NCI-H345 (cell line): ENCODE measurements at places on chromosomes 13 and 19.

GRCh38 chr19:48627865-48628314, 8.6 kb downstream of the SPHK2 start:
- DNase-seq: no peak

DNA sequence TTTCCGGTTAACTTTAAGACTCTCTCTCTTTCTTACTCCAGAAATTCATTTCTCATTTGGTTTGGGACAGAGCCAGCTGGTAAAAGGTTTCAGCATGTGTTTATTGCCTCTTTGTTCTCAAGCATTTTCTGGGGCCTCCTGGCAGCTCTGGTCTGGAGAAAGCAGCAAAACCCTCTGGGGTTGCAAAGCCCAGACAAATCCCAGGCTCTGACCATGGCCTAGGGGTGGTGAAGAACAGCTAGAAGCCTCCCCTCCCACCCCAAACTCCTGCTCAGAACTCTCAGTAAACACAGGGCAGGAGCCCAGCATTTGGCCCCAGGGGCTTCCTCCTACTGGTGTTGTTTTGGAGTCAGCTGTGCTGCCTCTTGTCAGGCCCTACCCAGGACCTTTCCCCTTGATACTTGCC, 124.2 kb upstream of the SERP2 start:
- no peak for DNase-seq

DNA sequence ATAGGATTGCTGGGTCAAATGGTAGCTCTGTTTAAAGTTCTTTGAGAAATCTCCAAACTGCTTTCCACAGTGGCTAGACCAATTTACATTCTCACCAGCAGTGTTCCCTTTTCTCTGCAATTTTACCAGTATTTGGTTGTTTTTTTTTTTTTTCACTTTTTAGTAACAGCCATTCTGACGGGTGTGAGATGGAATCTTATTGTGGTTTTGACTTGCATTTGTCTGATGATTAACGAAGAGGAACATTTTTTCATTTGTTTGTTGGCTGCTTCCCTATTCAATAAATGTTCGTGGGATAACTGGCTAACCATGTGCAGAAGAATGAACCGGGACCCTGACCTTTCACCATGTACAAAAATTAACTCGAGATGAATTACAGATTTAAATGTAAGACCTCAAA, 31.2 kb downstream of the CYP4F2 start:
- no peak for DNase-seq

- DNase-seq: no peak
Observed at GRCh38 chr19:50239921-50240590, 36.6 kb downstream of the MYH14 start.

DNA sequence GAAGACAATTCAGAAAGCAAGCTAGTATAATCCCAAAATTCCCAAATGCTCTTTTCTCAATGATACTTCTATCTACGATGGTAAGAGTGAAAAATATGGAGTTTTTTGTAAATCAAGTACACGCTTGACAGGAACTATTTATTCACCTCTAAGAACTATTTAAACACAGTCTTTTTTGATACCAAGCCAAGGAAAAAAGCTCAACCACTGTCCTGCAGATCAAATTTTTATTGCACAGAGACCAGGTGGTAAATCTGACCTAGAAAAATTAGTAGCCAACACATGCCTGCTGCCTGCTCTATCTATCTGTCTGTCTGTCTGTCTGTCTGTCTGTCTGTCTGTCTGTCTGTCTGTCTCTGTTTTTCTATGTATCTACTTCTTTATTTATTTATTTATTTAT, 292.2 kb downstream of the MZT1 start:
- DNase-seq: no peak

DNA sequence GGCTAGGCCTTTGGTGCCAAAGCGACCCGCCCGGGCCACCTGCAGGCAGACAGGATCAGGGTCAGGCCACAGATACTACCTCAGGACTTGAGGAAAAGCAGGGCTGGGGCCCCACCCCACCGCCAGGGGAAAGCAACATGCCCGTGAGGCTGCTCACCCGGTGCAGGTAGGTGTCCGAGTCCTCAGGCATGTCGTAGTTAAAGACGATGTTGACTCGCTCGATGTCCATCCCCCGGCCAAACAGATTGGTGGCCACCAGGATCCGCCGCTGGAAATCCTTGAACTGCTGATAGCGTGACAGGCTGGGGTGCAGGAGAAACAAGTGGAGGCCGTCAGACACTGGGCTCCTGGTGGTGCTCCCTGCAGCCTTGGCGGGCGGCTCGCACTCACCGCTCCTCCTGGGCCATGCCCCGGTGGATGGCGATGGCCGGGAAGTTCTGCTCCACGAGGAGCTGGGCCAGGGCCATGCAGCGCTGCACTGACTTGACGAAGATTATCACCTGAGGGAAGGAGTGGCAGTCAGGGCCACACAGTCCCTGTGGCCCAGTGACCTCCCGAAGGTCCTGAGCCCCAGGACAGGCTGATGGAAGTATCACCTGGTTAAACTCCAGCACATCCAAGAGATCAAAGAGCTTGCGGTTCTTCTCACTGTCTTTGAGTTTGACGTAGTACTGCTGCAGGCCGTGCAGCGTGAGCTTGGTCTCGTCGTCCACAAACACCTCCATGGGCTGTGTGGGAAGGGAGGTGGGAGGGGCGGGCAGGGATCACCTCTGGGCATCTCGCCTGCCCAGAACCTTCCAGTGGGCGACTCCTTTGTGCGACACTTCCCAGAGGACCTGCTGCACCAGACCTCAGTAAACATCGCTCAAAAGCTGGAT, 9.8 kb downstream of the DDX39A start:
- no peak for DNase-seq

DNA sequence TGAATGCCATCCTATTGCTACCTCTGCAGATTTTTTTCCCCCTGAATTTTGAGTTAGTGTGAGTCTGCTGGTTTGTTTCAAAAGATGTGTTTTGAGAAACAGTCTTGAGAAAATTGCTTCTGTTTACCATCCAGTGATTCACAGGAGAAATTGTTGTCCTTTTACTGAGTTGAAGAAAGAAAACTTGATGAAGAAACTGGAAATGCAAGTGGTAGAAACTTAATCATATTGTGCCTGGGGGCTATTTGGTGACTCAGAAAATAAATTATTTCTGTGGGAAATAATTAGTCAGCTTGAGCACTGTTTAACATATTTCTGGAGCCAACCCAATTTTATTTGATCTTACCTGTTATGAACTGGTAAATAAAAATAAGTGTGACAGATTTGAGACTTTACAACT, 35.4 kb downstream of the PAN3 start:
- DNase-seq: no peak

GRCh38 chr13:99859178-99860177, 112.1 kb downstream of the ZIC5 start:
- no peak for DNase-seq

- DNase-seq: no peak
Observed at GRCh38 chr19:33296488-33296971, 5.8 kb downstream of the CEBPA start.

- DNase-seq: no peak
Observed at GRCh38 chr19:49639401-49640112, 386 bp downstream of the RRAS start.

DNA sequence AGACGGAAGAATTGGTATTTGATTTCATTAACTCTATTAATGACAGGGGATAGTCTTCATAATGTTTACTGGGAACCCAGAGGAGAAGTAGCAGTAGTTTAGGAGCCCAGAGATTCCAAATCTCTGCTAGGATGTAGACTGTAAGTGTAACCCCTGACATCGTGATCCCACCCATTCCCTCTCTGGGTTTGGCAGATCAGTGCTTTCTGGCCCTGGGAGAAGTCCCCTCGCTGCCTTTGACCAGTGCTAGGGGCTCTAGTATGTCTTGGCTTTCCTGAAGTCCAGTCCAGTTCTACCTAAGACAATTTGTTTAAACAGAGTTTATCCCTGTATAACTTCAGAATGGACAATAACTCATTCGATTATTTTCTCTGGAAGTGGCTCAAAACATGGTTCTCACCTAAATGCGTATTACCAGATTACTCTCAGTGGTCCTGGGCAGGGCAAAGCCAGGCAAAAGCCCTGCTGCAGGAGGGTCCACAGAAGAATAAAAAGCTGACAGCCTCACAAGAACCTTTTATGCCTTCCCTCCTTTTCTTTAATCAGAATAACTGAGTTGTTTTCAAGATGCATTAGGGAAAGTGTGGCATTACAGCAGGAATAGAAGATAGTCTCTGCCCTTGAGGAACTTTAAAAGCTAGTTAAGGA, 11.8 kb downstream of the KLF5 start:
- no peak for DNase-seq

GRCh38 chr19:41740415-41741243, 14.7 kb upstream of the CEACAM6 start:
- DNase-seq: no peak

DNA sequence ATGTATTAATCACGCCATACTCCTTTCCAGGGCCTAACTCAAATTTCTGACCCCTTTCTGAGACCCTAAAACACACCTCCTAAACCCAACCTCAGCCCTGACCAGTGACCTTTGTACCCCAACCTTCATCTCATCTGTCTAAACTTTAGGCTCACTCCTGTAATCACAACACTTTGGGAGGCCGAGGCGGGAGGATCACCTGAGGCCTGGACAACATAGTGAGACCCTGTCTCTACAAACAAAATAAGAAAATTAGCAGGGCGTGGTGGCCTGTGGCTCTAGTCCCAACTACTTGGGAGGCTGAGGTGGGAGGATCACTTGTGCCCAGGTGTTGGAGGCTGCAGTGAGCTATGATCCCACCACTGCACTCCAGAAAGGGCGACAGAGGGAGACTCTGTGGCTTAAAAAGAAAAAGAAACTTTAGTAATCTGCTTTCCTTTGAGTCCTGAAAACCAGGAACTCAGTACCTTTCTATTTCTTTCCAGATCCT, 4.7 kb downstream of the RTN2 start:
- DNase-seq: no peak

- no peak for DNase-seq
Observed at GRCh38 chr19:2387367-2388288, 27.6 kb downstream of the TMPRSS9 start.

GRCh38 chr13:112325142-112325808, 50.9 kb upstream of the SPACA7 start:
- no peak for DNase-seq

DNA sequence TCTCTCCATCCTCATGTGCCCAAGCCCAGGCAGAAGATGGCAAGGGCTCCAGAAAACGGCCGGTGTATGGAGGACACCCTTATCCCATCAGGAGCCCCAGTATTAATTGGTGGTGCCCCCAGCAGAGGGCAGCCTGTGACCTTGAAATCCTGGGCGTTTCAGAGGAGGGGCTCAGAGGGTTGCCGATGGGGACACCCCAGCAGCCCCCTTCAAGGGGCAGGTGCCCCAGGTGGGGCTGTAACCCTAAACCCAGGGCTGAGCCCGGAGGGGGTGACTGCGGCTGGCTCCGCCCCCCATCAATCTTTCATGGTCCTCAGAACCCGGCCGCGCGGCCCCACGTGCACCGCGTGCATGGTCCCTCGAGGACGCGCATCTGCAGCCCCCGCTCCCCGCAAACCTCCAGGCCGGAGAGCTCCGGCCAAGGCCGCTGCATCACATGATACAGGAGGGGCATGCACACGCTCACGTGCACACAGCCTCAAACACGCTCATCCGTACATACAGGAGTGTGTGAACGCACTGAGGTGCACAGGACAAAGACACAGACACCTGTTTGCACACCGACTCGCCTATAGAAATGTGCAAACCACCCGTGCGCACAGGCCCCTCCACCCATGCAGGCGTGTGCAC, 949 bp downstream of the RAB3A start:
- DNase-seq: no peak

GRCh38 chr19:35257113-35257461, 8.3 kb downstream of the LSR start:
- no peak for DNase-seq

DNA sequence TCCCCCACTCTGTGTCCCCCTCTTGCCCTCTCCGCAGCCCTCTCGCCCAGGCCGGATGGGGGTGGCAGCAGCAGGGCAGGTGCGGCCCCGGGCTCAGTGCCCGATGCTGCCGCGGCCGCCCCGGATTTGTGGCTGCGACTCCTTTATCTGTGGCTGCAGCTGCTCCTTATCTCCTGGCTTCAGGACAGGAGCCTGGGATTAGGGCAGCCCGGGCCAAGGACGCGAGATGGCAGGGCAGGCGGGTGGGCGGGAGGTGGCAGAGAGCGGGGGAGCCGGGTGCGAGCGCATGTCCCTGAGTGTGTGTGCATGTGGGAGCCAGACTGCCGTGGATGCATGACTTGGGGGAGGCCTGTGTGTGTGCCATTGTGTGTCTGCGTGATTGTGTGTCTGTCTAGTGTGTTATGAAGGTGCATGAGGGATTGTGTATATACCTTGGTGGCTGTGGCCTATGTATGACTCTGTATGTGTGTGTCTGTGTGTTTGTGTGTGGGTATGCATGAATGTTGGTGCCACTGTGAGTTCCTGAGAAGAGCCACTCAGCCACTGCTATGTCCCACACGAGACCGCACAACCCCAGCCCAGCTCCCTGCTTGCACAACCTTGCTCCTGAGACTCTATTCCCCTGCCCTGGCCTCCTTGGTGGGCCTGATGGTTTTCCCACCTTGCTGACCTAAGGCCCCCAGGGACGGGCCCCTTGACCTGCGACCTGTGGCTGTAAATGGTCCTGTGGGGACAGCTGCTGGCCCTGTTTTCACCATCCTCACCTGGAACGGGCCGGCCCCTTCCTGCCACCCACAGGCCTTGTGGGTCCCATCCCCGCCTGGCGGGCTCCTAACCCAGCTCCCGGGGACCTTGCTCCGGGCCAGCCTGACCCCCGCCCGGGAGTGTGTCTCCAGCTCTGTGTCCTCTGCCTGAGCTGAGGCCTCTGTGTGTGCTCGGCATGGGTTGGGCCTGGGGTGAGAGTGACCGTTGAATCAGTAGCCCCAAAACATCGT, 5.3 kb upstream of the NRTN start:
- no peak for DNase-seq

GRCh38 chr19:50974702-50975556, 5.5 kb upstream of the KLK6 start:
- DNase-seq: no peak

DNA sequence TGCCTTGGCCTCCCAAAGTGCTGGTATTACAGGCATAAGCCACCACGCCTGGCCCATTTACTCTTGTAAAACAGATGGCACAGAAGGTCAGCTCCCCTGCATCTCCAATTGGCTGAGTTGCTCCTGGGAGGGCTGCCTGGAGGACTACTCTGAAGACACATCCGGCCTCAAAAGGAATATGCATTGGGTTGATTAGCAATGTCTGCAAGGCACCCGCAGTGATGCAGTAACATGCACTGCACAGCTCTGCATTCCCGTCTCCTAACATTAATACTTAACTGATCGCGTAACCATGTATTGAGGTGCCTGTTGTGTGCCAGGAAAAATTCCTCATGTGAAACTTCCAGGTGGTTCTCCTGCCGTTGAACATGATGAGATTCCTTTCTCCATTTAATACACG, 5.0 kb downstream of the ELAVL3 start:
- DNase-seq: no peak

- DNase-seq: no peak
Observed at GRCh38 chr19:6833166-6833790, 54.1 kb upstream of the ADGRE1 start.
